AG09319 (cell line): ENCODE measurements at places on chromosomes 1 and 21.

DNA sequence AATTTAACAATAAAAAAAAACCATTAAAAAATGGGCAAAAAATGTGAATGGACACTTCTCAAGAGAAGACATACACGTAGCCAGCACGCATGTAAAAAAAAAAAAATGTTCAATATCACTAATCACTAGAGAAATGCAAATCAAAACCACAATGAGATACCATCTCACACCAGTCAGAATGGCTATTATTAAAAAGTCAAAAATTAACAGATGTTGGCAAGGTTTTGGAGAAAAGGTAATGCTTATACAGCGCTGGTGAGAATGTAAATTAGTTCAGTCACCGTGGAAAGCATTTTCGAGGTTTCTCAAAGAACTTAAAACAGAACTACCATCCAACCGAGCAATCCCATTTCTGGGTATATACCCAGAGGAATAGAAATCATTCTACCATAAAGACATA is 1091.5 kb upstream of the B3GALT2 start:
- no peak for DNase-seq

DNA sequence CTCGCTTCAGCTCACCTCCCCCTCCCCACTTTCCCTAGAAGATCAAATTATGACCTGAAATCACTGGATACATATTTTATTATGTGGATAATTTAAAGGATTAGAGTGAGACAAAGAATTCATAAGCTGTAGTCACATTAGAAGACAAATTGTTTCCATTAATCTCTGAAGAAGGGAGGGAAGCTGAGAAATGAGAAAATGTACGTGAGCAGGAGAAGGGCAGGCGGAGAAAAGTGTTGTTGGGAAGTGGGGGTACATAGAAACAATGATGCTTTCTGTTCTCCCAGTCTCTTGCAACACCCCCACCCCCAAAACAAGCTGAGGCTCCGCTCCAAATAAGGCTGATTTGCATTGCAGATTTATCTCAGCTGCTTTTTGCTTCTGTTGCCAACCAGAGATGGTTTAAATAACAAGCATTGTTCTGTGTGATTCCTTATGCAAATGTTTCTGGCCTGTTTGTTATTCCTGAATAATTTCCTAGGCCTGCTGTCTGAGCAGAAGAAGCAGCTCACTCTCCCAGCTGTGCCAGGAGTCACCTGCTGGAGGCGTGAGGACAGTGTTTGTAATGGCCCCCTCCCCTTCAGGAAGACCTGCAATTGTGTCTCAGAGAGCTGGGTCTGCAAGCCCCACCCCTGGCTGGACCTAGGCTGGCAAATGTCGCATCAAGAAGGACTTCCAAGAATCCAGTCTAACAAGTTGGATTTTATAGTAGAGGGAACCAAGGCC is 121.8 kb upstream of the TNR start:
- no peak for DNase-seq

DNA sequence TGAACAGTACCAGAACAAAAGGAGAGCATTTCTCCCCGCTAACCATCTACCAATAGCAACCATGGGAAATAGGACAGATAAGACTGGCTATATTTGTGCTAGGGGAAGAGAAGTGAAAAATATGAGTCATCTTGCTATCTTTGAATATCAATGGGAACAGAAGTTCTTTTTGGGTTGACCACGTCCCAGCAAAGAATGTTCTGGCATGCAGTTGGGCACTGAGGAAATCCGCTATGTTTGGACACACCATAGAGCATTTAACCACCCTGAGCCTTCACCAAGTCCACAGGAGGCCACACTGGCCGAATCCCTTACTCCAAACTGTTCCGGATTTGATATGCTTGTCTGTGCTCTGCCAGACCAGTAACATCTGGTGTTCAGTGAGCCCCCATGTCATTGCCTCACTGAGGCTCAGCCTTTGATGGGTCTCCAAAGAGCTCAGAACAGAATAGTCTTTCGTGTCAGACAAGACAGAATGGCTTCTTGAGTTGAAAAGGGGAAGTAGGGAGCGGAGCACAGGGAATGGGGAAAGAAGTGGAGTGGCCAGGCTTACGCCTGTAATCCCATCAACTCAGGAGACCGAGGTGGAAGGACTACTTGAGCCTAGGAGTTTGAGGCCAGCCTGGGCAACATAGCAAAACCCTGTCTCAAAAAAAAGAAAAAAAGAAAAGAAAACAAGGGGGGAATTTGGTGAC is 81.4 kb downstream of the SMYD2 start:
- no peak for DNase-seq

DNA sequence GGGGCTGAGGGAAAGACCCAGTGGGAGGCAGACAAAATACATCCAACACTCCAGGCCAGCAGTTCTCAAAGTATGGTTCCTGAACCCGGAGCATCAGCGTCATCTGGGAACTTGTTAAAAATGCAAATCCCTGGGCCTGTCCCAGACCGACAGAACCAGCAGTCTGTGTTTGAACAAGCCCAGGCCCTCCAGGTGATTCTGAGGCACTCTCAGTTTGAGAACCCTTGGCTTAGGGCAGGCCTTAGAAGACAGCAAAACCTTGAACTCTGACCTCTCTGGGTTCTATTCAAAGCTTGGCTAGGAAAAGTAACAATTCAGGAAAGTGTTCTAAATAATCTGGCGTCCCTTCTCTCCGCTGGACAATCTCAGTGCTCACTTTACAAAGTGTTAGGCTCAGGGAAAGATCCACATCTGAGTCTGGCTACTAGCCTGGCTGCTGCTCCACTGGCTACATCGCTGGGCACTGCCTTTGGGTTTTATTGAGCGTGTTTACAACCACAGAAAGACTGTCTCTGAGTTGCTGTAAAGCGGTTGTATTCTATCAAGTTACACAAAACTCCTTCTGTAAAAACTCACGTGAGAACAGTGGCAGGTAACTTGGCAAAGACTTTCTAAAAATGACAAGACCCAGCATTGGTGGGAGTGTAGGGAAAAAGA is 166.1 kb downstream of the HIVEP3 start:
- DNase-seq, result no peak

DNA sequence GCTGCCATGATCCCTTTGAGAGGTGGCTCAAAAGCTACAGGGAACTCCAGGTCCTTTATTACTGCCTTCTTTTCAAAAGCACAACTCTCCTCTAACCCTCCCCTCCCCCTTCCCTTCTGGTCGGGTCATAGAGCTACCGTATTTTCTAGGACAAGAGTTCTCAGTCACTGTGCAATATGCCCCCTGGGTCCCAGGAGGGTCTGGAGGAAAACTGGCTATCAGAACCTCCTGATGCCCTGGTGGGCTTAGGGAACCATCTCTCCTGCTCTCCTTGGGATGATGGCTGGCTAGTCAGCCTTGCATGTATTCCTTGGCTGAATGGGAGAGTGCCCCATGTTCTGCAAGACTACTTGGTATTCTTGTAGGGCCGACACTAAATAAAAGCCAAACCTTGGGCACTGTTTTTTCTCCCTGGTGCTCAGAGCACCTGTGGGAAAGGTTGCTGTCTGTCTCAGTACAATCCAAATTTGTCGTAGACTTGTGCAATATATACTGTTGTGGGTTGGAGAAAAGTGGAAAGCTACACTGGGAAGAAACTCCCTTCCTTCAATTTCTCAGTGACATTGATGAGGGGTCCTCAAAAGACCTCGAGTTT is 3.1 kb downstream of the BTG2 start:
- no peak for DNase-seq

DNA sequence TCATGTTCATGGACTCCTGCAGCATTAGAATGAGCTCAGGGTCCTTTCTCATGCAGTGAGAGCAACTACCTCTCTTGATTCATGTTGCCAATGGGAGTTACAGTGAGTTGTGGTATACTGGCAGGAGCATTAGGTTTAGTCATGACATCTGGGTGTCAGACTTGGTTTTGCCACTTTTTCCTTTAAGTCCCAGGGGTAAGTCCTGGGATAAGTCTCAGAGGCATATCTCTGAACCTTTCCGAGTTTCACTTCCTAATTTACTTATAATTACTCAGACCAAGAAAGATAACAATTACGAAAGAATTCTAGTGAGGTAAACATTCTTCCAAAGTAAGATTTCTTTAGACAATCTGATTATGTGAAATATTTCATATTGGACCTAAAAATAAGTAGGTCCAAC is 606.0 kb downstream of the SMYD3 start:
- DNase-seq, result no peak

DNA sequence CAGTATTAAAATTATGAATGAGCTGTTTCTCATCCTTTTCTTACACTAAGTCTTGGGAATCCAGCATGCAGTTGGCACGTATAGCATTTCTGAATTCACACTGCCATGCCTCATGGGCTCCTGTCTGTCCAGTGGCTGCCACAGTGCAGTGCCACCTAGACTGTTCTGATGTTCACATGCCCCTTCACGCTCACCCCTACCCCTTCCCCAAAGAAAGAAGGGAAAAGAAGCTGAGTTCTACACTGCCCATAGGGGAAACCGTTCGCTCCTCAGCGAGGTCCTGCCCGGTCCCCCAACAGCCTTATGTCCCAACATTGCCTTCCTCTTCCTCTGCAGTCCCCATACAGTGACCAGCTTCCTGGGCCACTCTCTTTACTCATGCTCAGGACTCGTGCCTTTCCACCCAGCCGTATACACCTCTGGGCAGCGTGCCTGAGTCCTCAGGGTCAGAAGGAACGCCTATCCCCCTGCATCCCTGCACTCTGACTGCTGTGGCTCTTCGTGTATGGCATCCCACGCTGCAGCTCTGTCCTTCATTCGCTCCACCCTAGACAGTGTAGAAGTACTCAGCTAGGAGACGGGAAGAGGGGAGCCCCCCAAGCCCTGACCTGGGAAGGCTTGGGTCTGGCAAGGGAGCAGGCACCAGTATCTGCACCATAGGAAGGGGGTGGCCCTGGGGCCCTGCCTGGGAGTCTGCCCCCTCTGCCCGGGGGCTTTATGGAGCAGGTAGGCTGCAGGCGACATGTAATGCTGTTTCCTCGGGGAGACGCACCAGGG is 24.1 kb upstream of the ARF1 start:
- no peak for DNase-seq
